ENCODE measurements at places on chromosomes 7 and 10.

- no peak for DNase-seq
- no peak overlapping the region for H3K4me3 ChIP-seq
- no peaks in the 10 kb centered on the region for H3K4me1 ChIP-seq
- H3K27ac ChIP-seq = no peak overlapping the region
- no peaks in the 10 kb centered on the region for H3K36me3 ChIP-seq
- H3K27me3 ChIP-seq = no peaks in the 10 kb centered on the region
These were observed 555.3 kb upstream of the CELF2 start for GRCh38 chr10:10462151-10462941.

GRCh38 chr7:104137971-104138370, 69.8 kb downstream of the ORC5 start:
- H3K36me3 ChIP-seq = no peaks in the 10 kb centered on the region
- no peak overlapping the region for H3K27ac ChIP-seq

GRCh38 chr7:1864161-1864940, 194.3 kb downstream of the ELFN1 start:
- H3K36me3 ChIP-seq = no peaks in the 10 kb centered on the region
- DNase-seq = no peak
- H3K27me3 ChIP-seq = no peaks in the 10 kb centered on the region
- no peak overlapping the region for H3K4me3 ChIP-seq
- H3K4me1 ChIP-seq = no peaks in the 10 kb centered on the region
- H3K27ac ChIP-seq = no peak overlapping the region

- no peaks in the 10 kb centered on the region for H3K4me1 ChIP-seq
- no peaks in the 10 kb centered on the region for H3K27me3 ChIP-seq
- no peak for DNase-seq
- H3K4me3 ChIP-seq = no peak overlapping the region
- H3K27ac ChIP-seq = no peak overlapping the region
These were observed 28.5 kb downstream of the VPS41 start for GRCh38 chr7:38880454-38880853.

DNA sequence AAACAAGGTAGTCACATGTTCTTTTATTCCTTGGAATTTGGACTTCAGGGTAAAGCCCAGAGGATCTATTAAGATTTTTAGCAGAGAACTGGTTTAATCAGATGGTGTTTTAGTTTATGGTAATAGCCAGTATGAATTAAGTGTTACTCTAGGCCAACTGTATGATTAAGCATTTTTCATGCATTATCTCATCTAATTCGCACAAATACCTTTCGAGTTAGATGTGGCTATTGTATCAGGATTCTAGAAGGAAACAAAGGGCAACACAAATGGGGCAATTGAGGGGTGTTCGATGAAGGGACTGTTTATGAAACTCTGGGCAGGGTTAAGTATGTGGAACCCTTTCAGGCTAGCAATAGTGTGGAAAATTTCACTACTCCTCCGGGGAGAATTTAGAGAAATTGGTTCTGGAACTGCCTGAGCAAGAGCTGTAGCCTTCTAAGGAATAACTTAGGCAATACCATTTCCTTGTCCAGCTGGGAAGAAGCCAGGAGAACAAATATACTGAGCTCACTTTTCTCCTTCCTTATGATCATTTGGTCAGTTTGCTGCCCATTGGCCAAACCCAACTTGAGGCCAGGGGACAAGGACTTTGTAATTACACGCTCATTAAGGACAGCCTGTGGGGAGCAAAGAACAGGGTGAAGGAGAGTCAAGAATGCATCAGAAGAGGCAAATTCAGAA, 319.0 kb upstream of the FZD1 start:
- no peak overlapping the region for H3K27ac ChIP-seq
- no peak overlapping the region for H3K4me3 ChIP-seq
- no peaks in the 10 kb centered on the region for H3K27me3 ChIP-seq
- no peaks in the 10 kb centered on the region for H3K36me3 ChIP-seq

- no peak overlapping the region for H3K27ac ChIP-seq
- H3K36me3 ChIP-seq = no peaks in the 10 kb centered on the region
- H3K27me3 ChIP-seq = no peaks in the 10 kb centered on the region
- no peaks in the 10 kb centered on the region for H3K4me1 ChIP-seq
- no peak overlapping the region for H3K4me3 ChIP-seq
- DNase-seq = no peak
These were observed 4.7 kb upstream of the TMEM72 start for GRCh38 chr10:44906486-44906885.

GRCh38 chr10:33822774-33823173, 488.3 kb upstream of the NRP1 start:
- no peak overlapping the region for H3K27ac ChIP-seq
- H3K4me1 ChIP-seq = no peaks in the 10 kb centered on the region
- no peak overlapping the region for H3K4me3 ChIP-seq
- DNase-seq = no peak
- H3K27me3 ChIP-seq = no peaks in the 10 kb centered on the region
- no peaks in the 10 kb centered on the region for H3K36me3 ChIP-seq
